ENCODE measurements at places on chromosomes 1 and 21.

DNA sequence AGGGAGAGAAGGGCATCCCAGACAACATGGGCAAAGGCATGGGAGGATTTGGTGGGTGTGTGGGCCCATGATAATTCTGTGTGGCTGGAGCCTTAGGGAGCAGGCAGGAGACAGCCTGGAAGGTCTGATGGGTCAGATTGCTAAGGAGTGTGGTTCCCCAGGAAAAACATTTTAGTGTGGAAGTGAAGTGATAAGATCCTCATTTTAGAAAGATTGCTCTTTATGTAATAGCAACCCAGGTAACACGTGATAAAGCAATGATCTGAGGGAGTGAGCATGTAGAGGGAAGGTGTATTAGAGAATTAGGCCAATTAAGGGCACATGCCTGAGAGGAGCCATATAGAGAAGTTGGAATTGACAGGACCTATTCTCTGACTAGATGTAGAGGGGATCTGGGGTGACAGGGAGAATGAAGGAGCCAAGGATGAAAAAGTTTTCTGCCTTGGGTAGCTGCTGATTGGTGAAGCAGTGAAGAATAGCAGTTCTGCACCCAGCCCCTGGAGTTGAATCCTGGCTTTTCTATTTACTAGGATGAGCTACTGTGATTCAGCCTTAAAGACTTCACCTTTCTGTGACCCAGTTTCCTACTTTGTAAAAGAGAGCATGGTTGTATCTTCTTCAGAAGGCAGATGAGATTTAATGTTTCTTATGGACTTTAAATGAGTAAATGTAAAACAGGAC lies 18.7 kb upstream of the SLAMF6 start:
- DNase-seq: no peak

DNA sequence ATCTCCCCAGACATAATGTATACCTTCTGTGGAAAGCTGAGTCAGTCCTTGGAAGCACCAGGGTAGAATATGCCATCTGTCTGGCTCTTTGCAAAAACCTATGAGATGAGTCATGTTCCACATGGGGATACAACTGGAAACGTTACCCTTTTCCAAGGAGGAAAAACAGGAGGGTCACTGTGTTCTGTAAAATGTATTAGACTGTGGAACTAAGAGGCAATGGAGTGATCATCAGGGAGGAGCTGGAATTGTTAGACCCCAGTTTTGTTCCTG lies 16.1 kb upstream of the PSMD4 start:
- DNase-seq: no peak

- no peak for DNase-seq
Measured at GRCh38 chr1:212728606-212729005, 29.0 kb upstream of the BATF3 start.

DNA sequence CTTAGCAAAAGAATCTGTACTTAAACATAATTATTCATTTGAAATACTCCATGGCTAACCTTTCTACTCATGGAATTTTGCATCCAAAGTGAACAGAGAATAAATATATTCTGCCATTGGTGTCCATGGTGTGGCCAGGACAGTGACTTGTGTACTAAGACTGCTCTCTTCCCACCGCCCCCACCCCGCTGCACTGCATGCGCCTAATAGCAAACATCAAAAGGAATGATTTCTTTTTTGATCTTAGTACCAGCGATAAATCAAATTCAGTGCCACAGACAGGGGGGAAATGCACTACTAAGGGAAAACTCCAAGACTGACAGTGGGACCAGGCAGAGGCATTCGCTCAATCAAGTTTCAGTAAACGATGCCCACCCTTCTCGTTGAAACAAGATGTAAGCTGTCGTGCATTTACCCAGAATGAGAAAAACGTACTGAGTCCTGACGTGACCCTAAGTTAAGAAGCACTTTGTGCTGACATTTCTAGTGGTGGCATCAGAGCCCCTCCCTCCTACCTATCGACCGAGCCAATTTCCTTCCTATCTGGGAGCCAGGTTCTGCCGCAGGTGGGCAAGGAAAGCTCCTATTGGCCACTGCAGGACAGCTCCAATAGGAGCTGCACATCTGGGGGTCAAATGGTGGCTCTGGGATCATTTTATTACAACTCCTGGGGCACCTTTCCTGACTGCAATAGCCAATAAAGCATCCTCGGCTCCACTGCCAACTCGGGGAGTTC lies 12.5 kb downstream of the ESRRG start:
- no peak for DNase-seq

- no peak for DNase-seq
Measured at GRCh38 chr1:25869909-25870606, 5.5 kb downstream of the PAQR7 start.

DNA sequence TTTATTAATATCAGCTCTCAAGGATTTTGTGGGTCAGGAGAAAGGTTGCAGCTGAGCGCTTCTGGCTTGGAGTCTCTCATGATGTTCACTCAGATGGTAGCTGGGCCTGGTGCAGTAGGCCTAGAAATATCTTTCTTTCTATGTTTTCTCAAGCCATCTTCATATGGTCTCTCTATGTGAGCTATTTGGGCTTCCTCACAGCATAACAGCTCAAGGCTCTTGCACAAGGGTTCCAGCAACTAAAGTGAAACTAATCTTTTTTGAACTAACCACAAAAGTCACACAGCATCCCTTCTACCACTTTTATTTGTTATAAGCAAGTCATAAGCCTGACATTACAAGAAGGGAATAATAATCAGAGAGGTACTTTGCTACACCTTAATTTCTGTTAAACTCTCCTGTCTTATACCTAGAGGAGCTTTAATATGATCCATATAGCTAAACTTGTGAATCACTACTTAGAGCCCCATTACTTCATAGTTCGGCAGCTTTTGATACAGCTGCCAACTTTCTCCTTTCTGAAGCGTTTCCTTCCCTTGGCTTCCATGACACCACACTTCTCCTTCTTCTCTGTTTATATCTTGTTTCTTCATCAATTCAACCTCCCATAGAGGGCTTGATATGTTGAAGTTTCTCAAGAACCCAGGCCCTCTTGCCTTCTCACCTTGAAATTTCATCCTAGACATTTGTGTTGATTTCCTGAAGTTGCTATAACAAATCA lies 720.2 kb downstream of the LTN1 start:
- DNase-seq: no peak

GRCh38 chr1:162632698-162633080 lies 425 bp downstream of the DDR2 start:
- no peak for DNase-seq

DNA sequence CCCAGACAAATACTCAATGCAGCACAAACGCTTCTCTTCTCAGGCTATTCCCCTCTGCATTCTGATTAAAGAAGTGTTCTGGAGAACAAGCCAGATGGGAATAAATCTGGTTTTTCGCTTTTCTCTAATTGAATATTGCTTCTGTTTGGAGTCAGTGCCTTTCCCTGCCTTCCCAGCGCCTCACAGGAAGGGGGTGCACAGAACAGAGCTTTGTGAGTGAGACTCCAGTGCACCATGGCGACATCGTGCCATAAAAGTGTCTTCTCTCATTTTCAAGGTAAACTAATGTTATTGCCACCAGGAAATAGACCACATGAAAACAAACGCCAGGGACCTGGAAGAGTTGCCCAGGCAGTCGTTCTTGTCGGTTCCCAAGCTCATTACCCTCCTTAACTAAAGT lies 43.6 kb upstream of the SLC45A1 start:
- no peak for DNase-seq

- DNase-seq: no peak
Measured at GRCh38 chr1:19036041-19036812, 79.8 kb upstream of the IFFO2 start.

DNA sequence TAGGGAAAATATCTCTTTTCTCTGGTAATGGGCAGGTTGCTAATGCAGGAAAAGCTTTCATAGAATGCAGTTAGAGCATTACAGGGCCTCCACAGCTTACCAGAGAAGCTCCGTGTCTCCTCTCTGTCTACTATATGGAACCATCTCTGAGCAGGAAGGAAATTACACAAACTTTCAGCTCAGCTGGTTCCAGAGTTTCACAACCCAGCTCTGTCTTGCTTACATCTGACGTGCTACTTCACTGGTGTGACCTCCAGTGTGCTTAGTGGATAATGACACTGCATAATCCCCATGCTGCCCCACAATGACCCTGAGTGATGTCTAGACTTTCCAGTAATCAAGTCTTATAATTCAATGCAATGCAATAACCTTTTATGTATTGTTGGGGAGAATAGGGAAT lies 4.3 kb upstream of the FGGY start:
- DNase-seq: no peak

DNA sequence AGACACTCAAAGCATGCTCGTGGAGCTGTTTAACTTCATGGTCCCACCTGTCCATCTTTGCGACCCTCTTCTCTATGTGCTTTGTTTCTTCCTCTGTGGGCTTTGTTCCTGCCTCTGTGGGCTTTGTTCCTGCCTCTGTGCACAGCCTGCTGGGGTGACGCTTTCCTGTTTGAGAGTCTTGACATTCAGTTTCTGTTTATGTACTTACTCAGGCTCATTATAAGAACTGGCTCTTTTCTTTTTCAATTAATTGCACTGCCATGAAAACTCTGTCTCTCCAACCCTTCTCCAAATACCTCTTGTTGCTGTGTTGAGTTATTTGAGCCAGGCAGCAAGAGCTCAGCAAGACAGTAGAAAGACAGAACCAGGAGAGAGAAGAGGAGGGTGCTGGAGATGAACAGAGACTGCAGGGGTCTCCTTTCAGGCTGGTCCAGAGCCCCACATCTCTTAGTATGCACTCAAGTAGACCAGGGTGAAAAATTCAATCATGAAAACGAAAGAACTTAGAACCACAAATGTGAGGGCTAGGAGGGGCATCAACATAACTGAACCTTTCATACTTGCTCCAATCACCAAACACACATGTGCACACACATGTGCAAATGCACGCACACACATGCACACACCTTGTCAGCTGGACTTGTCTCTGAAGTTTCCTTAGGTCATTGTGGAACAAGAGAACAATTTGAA lies 88.3 kb upstream of the SGIP1 start:
- peak; percentile 30 for DNase-seq

DNA sequence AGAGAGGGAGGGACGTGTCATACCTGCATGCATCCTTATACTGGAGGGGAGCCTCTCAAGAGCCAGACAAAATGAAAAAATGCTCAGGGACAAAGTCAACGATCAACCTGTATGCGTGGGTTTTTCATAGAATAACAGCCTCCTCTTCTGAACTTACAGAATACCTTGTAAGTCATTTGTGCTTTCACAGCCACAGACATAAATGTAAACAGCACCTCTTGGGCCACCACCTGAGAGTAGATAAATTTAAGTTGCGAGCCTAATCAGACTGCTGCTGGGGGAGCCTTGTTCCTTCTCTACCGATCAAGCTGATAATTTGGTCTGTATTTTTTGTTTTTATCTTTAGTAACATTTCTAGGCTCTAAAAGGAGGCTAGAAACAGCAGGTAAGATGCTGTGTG lies 223.1 kb downstream of the KIF26B start:
- DNase-seq: no peak

GRCh38 chr1:228094432-228095016 lies 8.6 kb downstream of the C1orf35 start:
- no peak for DNase-seq

GRCh38 chr1:203678943-203679661 lies 52.5 kb downstream of the ATP2B4 start:
- no peak for DNase-seq

DNA sequence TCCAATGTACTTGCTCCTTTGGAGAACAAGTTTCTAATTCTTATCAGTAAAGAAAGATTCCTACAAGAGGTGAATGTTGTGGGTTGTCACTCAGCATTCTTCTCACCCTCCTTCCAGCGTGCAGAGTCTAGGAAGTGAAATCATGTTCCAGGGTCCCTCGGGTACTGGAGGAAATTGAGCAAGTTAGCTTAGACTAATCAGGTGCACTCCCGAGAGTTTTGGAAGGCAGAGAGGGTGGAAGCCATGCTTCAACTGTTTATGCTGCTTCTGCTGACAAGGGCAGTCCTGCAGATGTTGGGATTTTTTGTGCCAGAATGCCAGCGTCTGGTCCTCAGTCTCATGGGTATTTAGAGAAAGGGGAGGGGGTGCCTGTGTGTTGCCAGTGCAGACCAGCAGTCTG lies 5.3 kb upstream of the C1orf115 start:
- no peak for DNase-seq

DNA sequence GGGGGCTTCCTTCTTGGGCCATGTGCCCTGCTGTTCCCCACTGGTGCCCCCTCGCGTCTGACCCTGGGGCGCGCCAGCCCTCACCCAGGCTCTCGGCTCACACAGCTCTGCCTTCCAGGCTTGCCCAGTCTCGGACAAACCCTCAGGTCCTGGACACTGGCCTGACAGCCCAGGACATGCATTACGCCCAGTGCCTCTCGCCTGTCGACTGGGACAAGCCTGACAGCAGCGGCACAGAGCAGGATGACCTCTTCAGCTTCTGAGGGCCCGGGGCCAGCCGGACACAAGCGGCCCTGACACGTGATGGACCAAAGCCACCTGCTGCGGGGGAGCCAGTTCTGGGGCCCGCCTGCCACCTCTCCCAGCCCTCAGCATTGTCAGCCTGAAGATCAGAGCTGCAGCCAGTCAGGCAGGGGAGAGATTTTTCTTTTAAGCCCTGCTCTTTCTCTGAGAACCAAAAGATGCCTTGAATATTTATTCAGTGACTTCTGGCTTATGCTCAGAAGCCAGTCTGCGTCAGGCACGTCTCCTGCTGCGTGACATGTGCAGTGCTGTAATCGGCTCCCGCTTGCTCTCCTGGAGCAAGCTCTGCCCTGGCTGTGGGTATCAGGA lies 23.4 kb downstream of the LDLRAP1 start:
- no peak for DNase-seq

- DNase-seq: no peak
Measured at GRCh38 chr1:209318181-209319056, 265.1 kb upstream of the CAMK1G start.

DNA sequence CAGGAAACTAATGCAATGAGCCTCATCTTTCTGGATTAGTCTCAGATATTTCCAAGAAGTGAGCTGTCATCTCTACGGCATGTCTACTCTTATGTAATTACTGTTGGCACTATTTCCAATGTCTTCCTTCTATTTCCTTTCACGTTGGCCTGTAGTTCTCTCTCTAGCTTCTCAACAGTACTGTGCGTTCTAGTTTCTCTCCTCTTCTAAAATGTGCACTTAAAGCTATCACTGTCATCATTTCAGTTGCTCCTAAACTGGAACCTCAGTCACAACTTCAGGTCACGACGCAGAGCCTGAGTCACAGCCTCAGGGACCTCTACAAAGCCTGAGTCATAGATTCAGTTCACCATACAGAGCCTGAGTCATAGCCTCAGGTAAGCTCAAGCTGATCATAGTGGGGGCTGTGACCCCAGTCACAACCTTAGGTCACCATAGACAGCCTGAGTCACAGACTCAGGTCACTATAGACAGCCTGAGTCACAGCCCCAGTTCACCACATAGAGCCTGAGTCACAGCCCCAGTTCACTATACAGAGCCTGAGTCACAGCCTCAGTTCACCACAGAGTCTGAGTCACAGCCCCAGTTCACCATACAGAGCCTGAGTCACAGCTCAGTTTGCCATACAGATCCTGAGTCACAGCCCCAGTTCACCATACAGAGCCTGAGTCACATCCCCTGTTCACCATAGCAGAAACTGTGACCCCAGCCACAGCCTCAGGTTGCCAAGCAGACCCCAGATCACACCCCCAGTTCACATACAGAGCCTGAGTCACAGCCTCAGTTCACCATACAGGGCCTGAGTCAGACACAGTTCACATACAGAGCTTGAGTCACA lies 13.0 kb downstream of the WNT9A start:
- peak; percentile 27 for DNase-seq

- DNase-seq: no peak
Measured at GRCh38 chr1:29954591-29954990, 718.3 kb downstream of the PTPRU start.

- DNase-seq: no peak
Measured at GRCh38 chr1:59986516-59987310, 60.1 kb upstream of the CYP2J2 start.

GRCh38 chr1:177080564-177080963 lies 83.9 kb downstream of the ASTN1 start:
- DNase-seq: no peak

Data from activated CD4-positive, alpha-beta T cell treated with anti-CD3 and anti-CD28 coated beads for 24 hours (primary cell).